Activated gamma-delta T cell treated with anti-CD3 and anti-CD28 coated beads, Interleukin-2, amount 50 U/mL, for 16 hours (primary cell): ENCODE measurements at places on chromosomes 2 and 18.

DNA sequence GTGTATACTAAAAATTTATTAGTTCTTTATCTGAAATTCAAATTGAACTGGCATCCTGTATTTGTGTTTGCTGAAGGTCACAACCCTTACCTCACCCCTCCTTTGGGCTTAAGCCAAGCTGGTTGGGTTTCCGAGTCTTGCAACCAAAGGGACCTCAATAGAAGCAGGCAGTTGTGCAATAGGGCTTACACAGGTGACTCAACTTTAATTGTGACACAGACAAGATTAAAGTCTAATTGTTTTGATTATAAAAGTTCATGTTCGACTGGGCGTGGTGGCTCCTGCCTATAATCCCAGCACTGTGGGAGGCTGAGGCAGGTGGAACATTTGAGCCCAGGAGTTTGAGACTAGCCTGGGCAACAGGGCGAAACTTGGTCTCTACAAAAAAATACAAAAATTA is 71.5 kb downstream of the RAB31 start:
- no peak for DNase-seq

DNA sequence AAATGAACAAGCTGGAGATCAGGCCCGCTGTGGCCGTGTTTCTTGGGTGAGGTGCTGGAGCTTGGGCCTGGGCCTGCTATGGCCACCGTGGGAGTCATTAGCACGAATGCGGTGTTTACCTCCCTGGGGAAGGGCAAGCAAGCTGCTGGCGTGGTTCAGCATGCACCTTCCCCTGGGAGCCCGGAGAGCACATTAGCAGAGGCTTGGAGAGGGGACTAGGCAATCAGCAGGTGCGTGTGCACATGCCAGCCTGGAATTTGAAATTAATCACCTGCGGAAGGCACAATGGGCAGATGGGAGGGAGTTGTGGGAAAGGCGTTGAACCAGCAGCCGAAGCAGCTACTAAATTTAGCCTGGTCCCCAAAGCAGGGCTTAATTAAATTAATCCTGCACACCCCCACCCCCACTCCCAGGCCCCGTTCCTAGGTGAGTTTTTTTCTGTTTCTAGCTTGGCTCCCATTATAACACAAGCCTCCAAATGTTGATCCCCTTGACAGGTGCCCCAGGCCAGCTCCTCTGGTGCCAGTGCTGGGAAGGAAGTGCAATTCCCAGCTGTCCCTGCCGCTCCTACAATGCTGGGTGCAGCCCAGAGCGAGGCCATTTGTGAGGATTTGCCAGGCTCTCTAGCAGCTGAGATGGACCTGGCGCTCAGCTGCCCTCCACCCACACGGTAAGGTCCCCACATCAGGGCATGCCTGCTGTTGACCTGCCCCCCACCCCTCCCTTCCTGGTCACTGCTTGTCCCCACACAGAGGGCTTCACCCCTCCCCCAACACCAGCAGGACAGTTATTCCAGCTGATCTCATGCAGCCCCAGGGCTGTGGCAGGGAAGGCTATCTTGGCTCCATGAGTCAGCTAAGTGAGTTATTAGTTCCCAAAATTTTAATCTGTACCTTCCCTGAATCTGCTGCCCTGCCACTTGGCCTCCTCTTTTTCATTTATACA is 115.0 kb downstream of the ZBTB7C start:
- no peak for DNase-seq

- DNase-seq: no peak
These were observed 152.3 kb downstream of the PRPF40A start for GRCh38 chr2:152564754-152565551.

GRCh38 chr2:118806797-118807667 is 40.4 kb downstream of the EN1 start:
- no peak for DNase-seq

DNA sequence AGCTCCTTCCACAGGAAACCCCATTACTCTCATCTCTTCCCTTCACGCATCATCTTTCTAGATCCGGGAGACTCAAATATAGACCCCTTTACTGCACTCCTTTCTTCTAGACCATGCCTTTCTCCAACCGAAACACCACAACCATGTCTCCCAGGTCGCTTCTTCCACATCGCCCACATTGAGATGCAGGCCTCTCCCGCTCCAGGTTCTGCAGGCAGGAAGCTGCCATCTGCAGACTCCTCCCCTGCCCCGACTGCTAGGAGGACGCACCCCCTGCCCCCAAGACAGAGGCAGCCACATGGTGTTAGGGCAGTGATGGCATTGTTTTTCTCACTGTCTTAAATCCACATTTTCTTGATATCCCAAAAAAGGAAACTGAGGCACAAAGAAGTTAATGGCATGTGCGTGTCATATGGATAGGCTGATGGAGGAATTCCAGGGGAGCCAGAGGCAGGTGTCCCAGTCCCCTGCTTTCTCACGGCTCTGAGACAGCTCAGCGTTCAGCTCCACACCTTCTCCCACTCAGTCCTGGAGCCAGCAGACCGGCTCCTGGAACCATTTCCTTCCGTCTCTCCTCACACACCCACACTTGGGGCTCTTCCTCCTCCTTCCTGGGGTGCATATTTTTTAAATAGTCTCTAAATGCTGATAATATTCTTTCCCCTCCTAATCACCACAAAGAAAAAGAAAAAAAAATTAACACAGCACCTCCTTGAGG is 438.4 kb downstream of the EIPR1 start:
- DNase-seq: no peak

- no peak for DNase-seq
These were observed 12.8 kb upstream of the SMCHD1 start for GRCh38 chr18:2642771-2643170.

GRCh38 chr2:29561628-29562027 is 359.8 kb downstream of the ALK start:
- DNase-seq: no peak

DNA sequence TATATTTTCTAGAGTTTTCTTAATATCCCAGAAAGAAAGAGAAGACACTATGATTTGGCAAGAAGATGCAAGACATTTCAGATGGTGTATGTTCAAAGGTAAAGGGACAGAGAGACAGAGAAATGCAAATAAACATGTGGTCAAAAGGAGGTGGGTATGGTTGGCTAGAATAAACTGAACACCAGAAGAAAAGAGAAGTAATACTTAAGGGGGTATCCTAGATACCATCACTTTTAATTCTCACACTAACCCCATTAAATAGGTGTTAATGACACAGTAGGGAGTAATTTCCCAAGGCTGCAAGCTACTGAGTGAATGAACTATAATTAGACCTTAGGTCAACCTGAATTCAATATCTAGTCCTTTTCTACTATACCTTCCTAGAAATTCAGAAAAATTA is 111.2 kb upstream of the CD226 start:
- DNase-seq: no peak

DNA sequence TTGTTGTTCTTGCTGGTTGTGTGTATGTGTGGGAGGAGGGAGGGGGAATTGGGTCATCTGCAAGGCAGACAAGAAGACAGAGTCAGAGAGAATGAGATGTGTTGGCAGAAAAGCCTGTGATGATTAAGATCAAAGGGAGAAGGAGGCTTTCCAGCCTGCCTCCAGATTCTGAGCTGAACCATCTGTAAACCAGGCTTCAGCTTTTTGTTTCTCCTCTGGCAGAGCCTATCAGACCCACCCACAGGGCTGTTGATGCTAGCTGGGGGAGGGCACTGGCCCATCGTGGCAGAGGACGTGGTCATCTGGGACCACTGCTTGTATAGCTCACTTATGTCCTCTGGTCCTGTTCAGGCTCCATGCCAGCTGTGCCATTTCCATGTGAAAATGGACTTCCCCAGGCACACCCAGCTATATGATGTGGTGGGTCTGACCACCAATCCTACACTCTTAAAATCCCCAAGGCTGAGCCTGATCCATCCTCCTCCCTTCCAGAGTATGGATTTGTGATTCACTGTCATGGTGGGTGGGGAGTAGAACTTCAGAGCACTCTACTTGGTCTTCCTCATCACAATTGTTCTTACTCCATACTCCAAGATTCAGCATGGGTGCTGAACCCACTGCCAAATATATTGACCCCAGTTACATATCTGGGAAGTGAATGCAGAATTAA is 27.8 kb upstream of the COL6A3 start:
- peak; percentile 11 for DNase-seq

GRCh38 chr2:219002395-219003266 is 9.4 kb upstream of the CRYBA2 start:
- no peak for DNase-seq

- DNase-seq: no peak
These were observed 1635.0 kb upstream of the ACVR2A start for GRCh38 chr2:146209842-146210275.

DNA sequence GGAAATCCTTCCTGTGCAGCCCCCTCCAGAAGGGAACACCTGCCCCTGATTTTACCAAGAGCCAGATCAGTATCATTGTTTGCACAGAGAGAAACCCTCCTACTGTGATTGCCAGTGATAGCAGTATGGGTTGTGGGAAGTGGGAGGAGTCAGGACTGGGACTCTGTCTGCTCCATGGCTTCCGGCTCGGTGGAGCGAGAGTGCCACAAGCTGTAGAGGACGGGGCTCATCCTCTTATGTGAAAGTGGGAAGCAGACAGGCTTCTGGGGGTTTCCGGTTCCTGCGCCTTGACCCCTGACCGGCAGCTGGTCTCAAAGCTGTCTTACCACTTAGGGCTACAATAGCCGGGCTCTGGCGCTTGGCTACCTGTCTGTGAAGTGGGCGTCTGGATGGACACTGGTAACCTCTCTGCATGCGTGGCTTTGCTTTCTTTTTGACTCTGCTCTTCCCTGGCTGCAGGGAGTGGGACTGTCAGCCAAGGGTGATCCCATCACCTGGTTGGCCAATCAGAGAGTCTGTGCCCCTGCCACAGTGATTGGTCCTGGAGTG is 79.7 kb downstream of the BCL2L11 start:
- no peak for DNase-seq

- no peak for DNase-seq
These were observed 1155.4 kb downstream of the BCL11A start for GRCh38 chr2:59398081-59398480.

GRCh38 chr2:42918041-42918440 is 125.7 kb upstream of the HAAO start:
- no peak for DNase-seq

DNA sequence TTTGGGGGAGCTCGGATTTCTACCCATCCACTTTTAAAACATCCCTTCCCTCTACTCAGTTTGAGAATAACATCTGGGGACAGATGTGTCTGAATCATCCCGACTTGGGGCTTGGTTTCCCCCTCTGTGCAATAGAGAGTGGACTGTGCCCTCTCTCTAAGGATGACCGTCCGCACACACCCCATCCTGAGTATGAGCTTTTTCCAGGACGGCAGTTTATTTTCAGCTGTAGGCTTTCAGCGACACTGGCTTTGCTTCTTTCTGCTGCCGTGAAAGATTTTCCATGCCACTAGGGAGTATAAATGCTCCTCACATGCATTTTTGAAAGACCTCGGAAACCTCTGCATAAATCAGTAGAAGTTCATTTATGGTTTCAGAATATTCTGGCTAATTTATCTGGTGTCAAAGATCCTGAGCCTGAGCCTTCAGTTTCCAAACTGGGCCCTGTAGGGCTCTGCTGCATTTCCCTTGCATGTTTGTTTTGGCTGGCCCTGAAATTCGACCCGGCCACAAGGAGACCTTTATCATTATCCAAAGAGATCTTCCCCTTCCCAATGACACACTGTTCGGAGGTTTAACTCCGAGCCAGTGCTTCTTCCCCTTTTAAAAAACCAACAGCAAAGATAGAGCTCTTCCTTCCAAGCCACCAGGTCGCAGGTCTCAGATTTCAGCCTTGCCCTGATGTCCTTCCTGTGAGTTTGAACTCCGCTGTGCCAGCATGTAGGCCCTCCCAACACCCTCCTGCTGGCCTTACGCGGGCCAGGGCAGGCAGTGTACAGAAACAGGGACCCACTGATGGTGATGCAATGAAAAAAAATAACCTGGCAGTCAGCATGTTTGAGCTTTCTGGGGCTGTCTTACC is 53.3 kb downstream of the FECH start:
- no peak for DNase-seq

- DNase-seq: no peak
These were observed 26.9 kb downstream of the C18orf63 start for GRCh38 chr18:74342416-74343043.

DNA sequence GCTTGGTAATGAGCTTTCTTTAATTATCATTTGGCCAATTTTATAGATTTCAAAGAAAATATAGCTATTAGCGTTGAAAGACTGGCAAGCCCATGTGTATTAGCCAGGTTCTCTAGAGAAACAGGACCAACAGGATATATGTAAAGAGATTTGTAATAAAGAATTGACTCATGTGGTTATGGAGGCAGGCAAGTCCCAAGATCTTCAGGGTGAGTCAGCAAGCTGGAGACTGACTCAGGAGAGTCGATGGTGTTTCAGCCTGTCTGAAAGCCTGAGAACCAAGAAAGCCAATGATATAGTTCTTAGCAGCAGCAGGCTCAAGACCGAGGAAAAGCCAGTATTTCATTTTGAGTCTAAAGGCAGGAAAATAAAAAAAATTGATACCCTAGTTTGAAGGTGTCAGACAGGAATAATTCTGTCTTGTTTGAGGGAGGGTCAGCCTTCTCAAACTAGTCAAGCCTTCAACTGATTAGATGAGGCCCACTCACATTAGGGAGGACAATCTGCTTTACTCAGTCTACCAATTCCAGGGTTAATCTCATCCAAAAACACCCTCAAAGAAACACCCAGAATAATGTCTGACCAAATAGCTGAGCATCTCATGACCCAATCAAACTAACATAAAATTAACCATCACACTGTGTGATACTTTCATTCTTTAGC is 78.3 kb upstream of the CRIM1 start:
- no peak for DNase-seq

GRCh38 chr2:170928036-170928823 is 823 bp upstream of the GORASP2 start:
- DNase-seq: no peak

DNA sequence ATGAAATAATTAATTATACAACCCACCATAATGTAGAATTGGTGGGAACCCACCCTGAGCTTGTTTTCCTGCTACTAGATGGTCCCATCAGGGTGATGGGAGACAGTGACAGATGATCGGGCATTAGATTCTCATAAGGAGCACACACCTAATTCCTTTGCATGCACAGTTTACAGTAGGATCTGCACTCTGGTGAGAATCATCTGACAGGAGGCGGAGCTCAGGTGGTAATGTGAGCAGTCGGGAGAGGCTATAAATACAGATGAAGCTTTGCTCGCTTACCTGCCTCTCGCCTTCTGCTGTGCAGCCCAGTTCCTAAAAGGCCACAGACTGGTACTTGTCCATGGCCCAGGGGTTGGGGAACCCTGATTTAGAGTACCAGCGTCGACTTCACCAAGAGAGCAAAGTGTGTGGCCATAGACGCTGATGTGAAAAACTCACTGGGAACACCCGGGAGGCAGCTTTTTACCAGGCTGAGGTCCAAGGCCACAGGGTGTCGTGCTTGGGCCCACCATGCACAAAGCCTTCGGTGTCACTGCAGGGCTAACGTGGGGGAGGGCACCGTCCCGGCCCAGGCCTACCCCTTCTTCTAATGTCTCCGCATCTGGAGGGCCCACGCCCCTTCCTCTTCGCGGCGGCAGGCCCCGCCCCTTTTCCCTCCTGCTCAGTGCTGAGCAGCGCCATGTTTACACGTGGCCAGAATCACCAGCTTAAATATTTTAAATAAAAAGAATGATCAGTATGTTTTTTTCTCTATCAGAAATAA is 296.8 kb upstream of the HDAC4 start:
- DNase-seq: no peak

GRCh38 chr2:3192920-3193319 is 184.7 kb downstream of the EIPR1 start:
- DNase-seq: no peak

- no peak for DNase-seq
These were observed 6.3 kb downstream of the PDCD1 start for GRCh38 chr2:241852116-241852980.

GRCh38 chr2:115162494-115163293 is 720.3 kb downstream of the DPP10 start:
- no peak for DNase-seq
